Left cardiac atrium (tissue), 4 donors: ENCODE measurements at places on chromosomes 12 and 14. TPM values are rescaled to one million over a fixed set of nuclear protein-coding genes. Genes with fewer than 3 reads are reported as not detected.

BIN2 gene
- 4.0 TPM for total RNA-seq

CLEC14A gene
- total RNA-seq: 47.4 TPM

PROX2 gene
- not detected for total RNA-seq

TPH2 gene
- total RNA-seq: not detected

TTC6 gene
- total RNA-seq: not detected

PTPRB gene
- total RNA-seq: 50.4 TPM

MFAP5 gene
- total RNA-seq: 64.8 TPM

GLIPR1L1 gene
- total RNA-seq: not detected

MYBPC1 gene
- total RNA-seq: 10.2 TPM

SMAGP gene
- total RNA-seq: 5.0 TPM

FITM1 gene
- total RNA-seq: 131 TPM

MLH3 gene
- 20.8 TPM for total RNA-seq

EML5 gene
- total RNA-seq: 0.84 TPM

TAS2R46 gene
- 0.81 TPM for total RNA-seq

PPFIBP1 gene
- 92.7 TPM for total RNA-seq

KDM2B gene
- 11.2 TPM for total RNA-seq

ITGB7 gene
- total RNA-seq: 2.1 TPM

NOXRED1 gene
- 0.34 TPM for total RNA-seq

SRRM4 gene
- 0.13 TPM for total RNA-seq

CLEC2A gene
- total RNA-seq: not detected
